ENCODE measurements at places on chromosomes 1 and 21.

GRCh38 chr21:36798491-36798890 is 99.6 kb downstream of the SIM2 start:
- DNase-seq: no peak

DNA sequence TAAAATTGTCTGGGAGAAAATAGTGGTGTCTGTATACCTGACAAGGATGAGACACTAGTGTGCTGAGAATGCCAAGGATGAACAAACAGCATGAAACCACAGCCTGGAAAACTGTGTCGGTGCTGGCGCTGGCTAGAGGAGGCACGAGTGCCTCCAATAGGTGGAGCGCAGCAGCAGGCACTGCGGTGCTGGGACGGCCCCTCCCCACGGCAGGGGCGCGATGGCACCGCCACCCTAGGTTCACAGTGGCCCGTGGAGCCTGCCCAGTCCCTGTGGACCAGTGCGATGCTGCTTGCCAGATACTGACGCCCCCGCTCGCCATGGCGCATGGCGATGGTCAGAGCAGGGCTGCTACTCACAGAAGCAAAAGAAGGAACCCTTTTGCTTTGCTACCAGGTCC is 6.8 kb downstream of the CFAP410 start:
- no peak for DNase-seq

GRCh38 chr21:26560612-26561011 is 12.5 kb downstream of the CYYR1 start:
- no peak for DNase-seq

- DNase-seq: no peak
Measured at GRCh38 chr1:192830595-192831246, 21.9 kb downstream of the RGS2 start.

- DNase-seq: no peak
Measured at GRCh38 chr1:36479505-36480051, 3.1 kb downstream of the CSF3R start.

GRCh38 chr1:208254376-208254775 is 10.2 kb upstream of the PLXNA2 start:
- DNase-seq: peak; percentile 92

- DNase-seq: peak; percentile 76
Measured at GRCh38 chr1:19620786-19621185, 23.3 kb upstream of the NBL1 start.

DNA sequence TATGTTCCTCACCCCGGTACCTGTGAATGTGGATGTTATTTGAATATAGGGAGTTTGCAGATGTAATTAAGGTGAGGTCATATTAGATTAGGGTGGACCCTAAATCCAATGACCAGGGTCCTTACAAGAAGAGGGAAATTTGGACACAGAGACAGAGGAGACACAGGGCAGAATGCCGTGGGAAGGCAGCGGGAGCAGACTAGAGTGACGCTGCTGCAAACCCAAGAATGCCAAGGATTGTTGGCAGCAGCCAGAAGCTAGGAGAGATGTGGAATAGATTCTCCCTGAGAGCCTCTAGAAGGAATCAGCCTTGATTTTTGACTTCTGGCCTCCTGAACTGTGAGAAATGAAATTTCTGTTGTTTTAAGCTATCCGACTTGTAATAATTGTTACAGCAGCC is 53.6 kb downstream of the SPATA46 start:
- no peak for DNase-seq

- peak; percentile 13 for DNase-seq
Measured at GRCh38 chr21:30674312-30674711, 31.6 kb downstream of the KRTAP20-3 start.

- peak; percentile 88 for DNase-seq
Measured at GRCh38 chr1:200488375-200489165, 78.7 kb upstream of the ZNF281 start.

DNA sequence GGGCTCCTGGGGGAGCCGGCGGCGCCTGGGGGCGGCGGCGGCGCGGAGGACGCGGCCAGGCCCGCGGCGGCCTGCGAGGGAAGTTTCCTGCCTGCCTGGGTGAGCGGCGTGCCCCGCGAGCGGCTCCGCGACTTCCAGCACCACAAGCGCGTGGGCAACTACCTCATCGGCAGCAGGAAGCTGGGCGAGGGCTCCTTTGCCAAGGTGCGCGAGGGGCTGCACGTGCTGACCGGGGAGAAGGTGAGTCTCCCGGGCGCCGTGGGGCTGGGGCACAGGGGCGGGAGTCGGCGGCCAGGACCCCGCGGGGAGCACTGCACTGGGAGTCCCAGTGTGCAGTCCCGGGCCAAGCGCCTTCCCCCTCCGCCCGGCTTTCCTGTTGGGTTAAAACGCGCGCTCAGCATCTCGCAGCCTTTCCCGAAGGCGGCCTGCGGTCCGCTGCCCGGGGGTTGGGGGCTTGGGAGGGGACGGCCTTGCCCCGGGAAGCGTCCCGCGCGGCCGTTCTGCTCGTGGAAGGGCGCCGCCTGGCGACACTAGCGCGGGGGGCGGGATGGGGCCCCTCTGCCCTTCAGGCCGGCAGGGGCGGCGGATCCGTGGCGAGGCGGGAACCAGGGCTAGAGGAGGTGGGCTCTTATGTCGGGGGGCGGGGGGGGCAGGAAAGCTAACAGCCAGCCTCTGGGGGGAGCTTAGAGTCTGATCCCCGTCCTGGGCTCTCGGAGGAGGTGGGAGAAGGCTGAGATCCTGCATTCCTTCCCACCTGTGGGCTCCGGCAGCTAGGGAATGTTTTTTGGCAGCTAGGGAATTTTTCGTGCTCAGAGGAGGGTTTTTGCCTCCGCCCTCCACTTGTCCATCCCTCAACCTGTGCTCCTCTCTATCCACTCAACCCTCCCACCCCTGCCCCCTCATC is 1.1 kb downstream of the HUNK start:
- DNase-seq: peak; percentile 31

- no peak for DNase-seq
Measured at GRCh38 chr1:3481836-3482375, 27.4 kb downstream of the ARHGEF16 start.

DNA sequence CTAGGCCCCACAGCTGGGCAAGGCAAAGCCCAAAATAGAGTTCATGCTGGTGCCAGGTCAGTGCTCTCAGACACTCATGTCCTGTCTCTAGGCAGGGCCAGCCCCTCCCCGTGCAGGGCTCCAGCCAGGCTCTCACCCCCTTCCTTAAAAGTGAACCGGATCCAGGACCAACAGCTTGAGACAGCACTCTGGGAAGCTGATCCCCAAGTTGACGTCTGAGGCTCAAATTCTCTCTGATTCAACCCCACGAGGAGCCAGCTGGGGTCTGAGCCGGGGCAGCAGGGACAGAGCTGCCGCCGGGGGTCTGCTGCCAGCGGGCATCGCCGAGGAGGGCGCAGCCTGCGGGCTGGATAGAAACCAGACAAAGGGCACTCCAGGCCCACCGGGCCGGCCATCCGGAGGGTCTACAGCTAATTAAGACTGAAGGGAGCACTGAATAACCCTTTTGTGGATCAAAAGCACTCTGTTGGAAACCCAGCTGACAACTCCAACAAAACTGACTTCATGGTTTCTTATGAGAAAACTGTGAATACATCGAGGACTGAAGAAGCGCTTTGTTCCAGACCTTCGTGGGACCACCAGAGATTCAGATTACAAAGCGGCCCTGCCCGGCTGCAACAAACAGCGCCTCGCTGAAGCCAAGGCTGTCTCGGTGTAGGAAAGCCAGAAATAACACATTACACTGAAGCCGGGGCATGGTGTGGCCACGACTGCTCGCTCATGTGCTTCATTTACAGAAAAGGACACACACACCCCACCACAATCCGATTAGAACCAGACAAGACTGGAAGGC is 95.8 kb downstream of the PSMG1 start:
- DNase-seq: no peak

DNA sequence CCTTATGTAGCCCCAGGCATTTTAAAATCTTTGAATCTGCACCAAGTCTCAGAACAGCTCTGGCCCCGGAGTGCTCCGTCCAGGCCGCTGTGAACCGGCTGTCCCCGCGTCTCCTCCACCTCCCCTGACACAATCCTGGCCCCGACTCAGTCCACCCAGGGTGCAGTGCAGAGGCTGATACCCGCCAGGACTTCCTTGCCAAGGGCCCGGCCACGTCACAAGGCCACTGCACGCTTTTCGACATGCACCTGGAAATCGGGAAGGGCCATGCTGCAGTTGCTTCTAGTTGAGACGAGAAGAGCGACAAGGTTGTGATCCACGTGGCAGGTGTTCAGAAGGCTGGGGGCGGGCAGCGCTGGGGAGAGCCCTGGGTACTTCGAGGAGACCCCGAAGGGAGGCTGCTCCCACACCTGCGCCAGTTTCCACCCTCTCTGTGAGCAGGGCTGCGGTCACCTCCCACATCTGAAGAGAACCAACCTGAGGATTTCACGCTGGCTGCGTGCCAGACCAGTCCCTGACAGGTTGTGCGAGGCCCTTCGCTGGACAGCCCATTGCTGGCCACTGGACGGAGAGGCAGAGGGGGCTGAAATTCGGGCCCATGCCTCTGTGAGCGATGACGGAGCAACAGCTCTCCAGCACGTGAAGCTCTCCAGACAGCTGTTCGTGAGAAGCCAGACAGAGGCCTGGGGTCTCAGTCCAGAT is 6.7 kb downstream of the VWA1 start:
- no peak for DNase-seq

DNA sequence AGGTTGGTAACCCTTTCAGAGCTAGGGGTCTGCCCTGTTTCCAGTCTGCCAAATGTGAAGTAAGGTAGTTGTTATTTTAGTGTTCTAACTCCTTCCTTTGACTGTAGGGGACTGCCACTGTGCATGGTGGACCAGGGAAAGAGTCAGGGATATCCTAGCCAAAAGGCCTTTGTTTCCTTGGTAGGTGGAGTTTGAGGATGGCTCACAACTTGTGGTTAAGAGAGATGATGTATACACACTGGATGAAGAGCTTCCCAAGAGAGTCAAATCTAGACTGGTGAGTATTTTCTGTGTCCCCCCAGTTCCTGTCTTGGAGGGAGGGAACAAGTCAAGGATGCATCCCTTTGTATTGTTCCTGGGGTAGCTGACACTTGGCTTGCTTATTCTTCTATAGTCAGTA is 3.5 kb upstream of the ST3GAL3 start:
- DNase-seq: no peak

DNA sequence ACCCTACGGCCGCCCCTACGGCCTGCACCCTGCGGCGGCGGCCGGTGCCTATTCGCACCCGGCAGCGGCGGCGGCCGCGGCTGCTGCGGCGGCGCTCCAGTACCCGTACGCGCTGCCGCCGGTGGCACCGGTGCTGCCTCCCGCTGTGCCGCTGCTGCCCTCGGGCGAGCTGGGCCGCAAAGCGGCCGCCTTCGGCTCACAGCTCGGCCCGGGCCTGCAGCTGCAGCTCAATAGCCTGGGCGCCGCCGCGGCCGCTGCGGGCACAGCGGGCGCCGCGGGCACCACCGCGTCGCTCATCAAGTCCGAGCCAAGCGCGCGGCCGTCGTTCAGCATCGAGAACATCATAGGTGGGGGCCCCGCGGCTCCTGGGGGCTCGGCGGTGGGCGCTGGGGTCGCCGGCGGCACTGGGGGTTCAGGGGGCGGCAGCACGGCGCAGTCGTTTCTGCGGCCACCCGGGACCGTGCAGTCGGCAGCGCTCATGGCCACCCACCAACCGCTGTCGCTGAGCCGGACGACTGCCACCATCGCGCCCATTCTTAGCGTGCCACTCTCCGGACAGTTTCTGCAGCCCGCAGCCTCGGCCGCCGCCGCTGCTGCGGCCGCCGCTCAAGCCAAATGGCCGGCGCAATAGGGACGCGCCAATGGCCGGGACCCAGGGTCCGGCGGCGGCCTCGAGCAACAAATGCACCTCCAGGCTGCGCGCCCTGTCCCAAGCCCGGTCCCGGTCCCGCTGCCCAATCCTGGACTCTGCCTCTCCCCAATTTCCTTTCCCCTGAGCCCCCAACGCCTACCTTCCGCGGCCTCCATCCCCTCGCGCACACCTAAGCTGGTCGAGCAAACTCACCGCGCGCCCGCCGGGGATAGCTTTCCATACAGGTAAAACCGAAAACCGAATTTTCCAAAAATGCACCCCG is 1.8 kb downstream of the FOXD3 start:
- no peak for DNase-seq

DNA sequence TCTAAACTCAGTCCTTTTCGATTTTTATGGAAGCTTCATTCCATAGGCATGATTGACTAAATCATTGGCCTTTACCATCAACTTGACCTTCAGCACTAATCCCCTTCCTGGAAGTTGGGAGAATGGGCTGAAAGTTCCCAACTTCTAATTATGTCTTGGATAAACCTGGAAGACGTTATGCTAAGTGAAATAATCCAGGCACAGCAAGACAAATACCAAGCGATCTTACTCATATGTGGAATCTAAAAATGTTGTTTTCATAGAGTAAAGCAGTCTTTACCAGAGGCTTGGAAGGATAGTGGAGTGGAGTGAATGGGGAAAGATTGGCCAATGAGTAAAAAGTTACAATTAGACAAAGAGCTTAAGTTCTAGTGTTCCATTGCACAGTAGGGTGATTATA is 1453.2 kb downstream of the PLA2G4A start:
- peak; percentile 37 for DNase-seq

DNA sequence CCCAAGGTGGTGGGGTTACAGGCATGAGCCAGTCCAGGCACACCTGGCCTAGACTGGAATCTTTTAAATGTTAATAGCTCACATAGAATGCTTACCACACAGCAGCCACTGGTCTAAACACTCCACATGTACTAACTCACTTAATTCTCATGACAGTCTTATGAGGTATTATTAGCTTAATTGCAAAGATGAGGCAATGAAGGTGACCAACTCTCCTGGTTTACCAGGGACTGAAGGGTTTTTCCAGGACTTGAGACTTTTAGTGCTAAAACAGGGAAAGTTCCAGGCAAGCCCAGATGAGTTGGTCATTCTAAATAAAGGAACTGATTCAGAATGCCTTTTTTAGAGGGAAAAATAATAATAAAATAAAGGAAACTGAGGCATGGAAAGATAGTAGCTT is 7.0 kb upstream of the STMN1 start:
- no peak for DNase-seq

DNA sequence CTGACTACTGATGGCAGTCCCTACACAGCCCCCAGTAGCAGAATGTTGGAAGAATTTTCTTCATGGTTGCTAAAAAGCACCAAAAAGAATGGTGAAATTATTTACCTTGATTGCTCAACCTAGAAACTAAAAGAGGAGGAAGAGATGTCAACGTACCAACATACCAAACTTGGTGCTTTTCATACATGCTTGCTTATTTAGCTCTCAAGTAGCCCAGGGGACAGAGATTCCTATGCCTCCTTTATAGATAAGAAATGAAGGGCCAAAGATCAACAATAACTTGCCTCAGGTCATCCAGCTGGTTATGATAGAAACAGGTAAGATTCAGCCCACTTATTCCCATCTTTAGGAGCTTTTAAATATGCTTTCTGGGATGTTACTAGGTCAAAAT is 170.6 kb downstream of the PIGK start:
- no peak for DNase-seq

GRCh38 chr21:14825514-14825974 is 239.3 kb downstream of the NRIP1 start:
- no peak for DNase-seq

DNA sequence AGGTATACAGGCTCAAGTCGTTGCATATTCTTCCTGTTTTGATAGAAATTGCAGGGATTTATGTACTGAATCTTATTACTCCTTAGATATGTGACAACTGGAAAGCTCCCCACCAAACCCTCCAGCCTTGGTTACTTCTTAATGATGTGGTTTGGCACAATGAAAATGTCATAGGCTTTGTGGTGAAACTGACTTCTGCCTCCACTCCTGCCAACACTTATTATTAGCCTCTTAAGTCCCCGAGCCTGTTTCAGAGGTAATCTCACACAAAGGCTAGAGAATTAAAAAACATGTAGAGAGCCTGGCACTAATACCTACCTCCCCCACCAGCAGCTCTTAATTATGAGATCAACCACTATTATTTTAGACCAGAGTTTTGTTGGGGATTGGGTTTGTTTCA is 4.2 kb downstream of the COX20 start:
- peak; percentile 37 for DNase-seq

- peak; percentile 75 for DNase-seq
Measured at GRCh38 chr1:62281922-62282555, 37.2 kb downstream of the KANK4 start.
